HT1080 (cell line): ENCODE measurements at places on chromosomes 11 and 22.
A peak's percentile ranks its signal among the peaks of the same experiment; 100 is the strongest.

DNA sequence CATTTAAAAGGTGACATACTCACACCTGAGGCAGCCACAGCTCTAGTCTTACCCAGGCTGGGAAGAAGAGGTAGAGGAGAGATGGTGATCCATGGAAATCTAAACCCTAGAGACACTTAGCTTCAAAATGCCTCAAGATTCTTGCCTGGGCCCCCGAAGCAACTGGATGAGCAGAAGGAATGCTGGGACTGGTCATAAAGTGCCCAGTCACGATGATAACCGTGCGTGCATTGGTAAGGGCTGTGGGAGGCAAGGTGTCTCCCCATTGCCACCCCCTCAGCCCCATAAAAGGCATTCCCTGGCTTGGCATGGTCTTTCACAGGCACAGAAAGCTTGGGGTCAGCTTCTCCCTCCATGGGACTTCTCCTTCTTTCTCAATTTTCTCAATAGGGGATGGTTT, 144.5 kb downstream of the DSCAML1 start:
- no peak for DNase-seq

- no peak for DNase-seq
Measured at GRCh38 chr11:70109006-70109405, 30.9 kb downstream of the ANO1 start.

- DNase-seq: no peak
Measured at GRCh38 chr11:65204143-65204542, 22.4 kb downstream of the CAPN1 start.

DNA sequence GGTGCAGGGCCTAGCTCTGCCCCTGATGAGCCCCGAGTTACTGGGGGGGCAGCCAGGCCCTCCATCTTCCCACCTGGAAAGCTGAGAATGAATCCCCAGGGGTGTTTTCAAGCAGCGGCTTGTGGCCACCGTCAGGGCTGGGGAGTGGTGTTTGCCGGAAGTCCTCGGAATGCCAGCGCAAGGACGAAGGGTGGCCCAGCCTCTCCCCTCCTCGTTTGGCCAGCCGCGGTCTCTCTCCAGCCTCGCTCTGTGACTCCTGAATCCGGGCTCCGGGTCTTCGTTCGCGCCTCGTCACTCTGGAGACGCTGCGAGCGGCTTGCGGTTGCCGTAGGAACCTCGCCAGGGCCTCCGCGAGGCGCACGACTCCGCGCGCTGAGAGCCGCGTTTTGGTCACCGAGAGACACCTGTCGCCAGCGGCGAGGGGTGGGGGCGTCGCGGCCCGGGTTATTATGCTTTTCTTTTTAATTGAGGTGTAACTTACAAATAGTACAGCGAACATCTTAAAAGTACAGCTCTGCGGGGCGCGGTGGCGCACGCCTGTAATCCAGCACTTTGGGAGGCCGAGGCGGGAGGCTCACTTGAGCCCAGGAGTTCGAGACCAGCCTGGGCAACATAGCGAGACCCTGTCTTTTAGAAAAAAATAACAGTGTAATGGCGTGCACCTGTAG, 6.3 kb upstream of the KDELR3 start:
- DNase-seq: peak; percentile 62

DNA sequence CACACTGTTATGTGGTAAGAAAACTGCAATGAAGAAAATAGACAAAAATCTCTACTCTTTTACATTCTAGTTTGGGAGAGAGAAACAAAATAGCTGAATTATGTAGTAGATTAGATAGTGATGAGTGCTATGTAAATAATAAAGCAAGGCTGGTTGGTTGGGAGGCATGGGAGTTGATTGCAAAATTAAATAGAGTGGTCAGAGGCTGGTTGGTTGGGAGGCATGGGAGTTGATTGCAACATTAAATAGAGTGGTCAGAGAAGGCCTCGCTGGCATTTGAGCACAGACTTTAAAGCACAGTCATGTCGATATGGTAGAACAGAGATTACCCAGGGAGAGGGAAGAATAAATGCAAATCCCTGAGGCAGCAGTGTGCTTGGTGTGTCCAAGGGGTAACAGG, 22.4 kb downstream of the SIK2 start:
- no peak for DNase-seq

GRCh38 chr11:100008417-100008816, 678.7 kb upstream of the ARHGAP42 start:
- no peak for DNase-seq

GRCh38 chr11:60377401-60378136, 763 bp upstream of the MS4A7 start:
- DNase-seq: no peak

DNA sequence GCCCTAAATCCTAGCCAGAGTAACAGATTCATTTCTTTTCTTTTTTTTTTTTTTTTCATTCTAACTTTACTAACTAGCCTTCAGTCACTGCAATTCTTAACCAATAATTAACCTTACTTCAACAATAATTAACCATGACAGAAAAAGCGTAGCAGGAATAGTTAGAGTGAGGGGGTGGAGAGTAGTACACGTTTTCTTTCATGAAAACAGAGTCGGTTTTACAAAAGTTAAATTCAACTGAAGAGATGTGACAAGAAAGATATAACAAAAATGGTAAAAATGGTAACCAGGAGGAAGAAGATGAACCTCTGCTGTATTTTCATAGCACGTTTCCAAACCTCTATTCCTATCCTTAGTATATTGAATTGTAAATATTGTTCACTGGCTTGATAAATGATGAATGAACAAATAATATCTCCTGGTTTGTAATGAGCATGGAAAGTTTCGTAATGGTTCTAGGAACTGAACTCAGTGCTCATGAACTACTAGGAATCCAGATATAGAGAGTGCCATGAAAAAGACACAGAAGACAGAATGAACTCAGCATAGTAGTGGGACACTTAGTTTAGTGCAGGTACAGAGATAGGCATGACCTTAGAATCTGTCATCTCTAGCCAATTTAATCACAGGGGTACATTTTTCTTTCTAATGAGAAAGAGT, 116.5 kb upstream of the ANO5 start:
- DNase-seq: no peak

DNA sequence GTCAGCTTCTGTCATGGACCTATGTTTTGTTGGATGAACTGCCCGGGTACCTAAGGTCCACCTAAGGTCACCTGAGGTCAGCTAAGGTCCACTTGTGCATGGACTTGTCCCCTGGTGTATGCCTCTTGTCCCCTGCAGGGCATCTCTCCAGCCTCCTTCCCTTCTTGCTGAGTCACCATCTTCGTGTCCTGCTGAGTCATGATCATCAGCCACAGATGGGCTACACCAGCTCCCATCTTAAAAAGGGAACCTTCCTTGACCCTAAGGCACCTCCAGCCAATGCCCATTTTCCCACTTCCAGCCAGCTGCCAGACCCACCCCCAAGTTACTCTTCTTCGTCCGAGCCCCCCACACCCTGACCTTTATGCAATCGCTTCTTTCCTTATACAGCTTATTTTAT, 544.9 kb downstream of the TBC1D22A start:
- DNase-seq: peak; percentile 47

- DNase-seq: no peak
Measured at GRCh38 chr11:101600924-101601323, 17.1 kb upstream of the TRPC6 start.

- no peak for DNase-seq
Measured at GRCh38 chr11:96680211-96681018, 290.6 kb downstream of the JRKL start.

- peak; percentile 80 for DNase-seq
Measured at GRCh38 chr11:72631806-72632731, 42.2 kb downstream of the PDE2A start.

- DNase-seq: no peak
Measured at GRCh38 chr22:22072169-22072836, 89.7 kb upstream of the TOP3B start.

GRCh38 chr11:65810046-65810868, 23.4 kb downstream of the OVOL1 start:
- DNase-seq: no peak

DNA sequence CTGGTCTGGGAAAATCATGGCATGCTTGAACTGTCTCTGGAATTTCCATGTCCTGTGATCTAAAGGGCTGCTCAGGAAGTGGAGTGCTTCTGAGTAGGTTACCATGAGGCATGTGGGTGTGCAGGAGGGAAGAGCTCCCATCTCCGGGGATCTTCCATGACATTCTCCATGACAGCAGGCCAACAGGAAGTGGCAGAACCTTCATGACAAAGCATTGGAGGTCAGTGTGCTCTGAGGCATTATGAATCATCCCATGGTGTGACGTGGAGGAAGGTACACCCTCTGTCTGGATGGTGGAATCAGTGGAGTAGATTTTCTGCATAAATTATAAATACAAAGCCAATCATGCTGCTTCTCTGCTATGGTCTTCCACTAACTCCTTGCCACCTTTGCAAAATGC, 139.6 kb upstream of the E2F8 start:
- peak; percentile 97 for DNase-seq

- no peak for DNase-seq
Measured at GRCh38 chr11:33290319-33290718, 33.1 kb downstream of the HIPK3 start.

GRCh38 chr22:47854251-47854650, 1091.8 kb downstream of the TBC1D22A start:
- DNase-seq: no peak

DNA sequence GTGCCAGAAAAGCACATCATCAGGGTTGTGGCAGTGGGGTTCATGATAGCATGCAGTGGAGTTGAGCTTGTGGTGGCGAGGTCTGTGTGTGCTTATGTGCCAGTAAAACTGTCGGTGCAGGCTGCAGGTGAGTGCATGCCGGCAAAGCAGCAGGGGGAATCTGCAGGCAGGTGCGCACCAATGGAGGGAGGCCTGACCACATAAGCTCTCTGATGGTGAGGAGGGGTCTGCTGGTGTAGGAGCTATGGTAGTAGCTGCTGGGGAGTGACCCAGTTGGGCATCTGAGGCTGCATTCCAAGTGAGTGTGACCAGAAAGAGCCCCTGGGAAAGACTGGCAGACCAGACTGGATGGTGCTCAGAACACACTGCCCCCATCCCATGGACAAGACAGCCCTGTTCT, 121.5 kb downstream of the CNTN5 start:
- no peak for DNase-seq

DNA sequence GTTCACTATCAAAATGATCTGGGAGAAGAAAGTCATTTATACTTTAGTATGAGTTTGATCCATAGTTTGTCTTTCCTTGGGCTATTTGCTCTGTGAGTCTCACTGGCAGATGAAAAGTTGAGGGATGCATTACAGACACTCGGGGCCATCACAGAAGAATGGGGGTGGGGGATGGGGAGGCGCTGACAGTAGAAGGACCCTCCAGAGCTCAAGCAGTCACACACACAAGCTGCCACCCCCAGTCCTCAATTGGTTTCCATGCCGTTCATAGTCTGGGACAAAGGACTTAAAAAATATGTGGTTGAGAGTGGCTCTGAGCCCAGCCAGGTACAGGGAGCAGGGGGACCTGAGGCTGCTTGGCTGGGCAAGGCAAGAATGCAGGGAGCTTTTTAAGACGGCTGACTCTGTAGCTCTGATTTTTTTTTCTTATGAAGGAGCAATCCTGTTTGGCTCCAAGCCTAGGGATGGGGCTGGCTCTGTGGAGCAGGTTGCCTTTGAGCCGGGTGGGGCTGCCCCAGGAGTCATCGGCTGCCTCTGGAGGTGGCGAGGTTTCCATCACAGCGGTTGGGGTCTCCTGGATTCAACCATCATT, 13.3 kb upstream of the ANO1 start:
- no peak for DNase-seq

- no peak for DNase-seq
Measured at GRCh38 chr11:122882189-122882856, at the start of gene JHY. Gene JHY (plus strand): TSS chr11:122882759. CDS start chr11:122885850, 3,091 bp downstream.

- peak; percentile 60 for DNase-seq
Measured at GRCh38 chr11:123195188-123196059, at the start of gene CLMP. Gene CLMP (minus strand): TSS chr11:123195248. CDS start chr11:123194940, 308 bp downstream.

DNA sequence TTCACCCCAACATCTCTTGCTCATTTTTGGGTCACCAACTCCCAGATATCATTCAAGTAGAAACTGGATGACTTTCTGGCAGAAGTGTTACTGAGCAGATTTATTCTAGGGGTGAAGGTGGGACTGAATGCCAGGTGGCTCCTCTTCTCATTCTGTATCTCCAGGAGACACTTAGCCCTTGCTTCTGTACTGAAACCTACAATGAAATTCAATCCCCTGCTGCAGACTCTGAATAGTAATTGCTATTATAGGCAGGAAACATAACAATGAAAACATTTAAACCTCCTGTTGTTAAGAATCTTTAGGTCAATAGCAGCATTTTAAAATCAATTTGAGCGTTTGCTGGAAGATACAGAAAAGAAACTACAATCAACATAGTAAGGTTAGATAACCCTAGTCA, 879.4 kb upstream of the TENM4 start:
- DNase-seq: no peak

DNA sequence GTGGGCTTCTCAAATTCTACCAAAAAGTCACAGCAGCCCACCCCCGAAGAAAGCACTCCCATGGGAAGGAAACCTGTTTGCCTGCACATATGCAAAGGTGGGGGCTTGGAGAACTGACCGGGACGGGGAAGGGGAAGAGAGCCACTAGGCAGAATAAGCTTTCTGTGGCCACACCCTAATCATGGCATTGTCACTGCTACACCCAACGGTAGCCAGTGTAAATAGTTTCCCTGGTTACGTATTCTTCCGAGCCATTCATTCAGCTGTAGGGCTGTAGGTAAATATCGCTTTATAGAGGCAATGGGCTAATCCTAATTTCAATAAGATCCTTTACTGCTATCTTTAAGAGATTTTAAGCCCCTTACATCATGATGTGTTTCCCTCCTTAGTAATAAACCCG, 61.7 kb downstream of the PRDM11 start:
- no peak for DNase-seq

DNA sequence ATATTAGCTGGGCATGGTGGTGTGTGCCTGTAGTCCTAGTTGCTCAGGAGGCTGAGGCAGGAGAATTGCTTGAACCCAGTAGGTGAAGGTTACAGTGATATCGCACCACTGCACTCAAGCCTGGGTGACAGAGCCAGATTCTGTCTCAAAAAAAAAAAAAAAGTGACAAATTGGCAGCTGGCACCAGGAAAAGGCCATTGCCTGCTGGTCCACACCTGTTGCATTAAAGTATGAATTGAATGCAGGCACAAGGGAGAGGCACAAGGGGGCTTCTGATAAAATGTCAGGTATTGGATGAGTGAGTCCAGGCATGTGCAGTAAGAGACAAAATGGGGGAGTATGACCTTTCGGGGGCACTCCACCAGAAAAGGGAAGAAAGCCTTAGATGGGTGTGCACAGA, 28.2 kb downstream of the ZNF70 start:
- no peak for DNase-seq

- DNase-seq: no peak
Measured at GRCh38 chr22:19875531-19876313, 21.0 kb upstream of the GNB1L start.

- no peak for DNase-seq
Measured at GRCh38 chr22:48138855-48139254, 1376.4 kb downstream of the TBC1D22A start.
